Omental fat pad (tissue), 4 donors: ENCODE measurements at places on chromosomes 1 and 21. TPM values are rescaled to one million over a fixed set of nuclear protein-coding genes. Genes with fewer than 3 reads are reported as not detected.

DNA sequence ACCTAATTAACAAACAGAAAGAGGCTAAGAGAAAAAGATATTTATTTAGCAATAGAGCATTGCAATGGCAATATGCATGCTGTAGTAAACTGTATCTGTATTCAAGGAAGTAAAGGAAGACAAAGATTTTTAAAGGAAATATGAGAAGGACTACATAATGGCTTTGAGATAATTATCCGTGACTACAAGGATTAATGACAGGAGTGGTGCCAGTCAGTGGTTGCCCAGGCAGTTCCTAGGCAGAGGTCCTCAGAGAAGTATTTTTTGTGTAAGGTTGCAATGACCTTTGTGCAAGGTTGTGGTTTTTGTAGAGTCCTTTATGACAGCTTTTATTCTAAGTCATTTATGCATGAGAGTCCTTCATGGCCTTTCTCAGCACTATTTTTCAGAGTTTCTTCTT lies 711.1 kb upstream of the CHRM3 start:
- no peak for DNase-seq

DNA sequence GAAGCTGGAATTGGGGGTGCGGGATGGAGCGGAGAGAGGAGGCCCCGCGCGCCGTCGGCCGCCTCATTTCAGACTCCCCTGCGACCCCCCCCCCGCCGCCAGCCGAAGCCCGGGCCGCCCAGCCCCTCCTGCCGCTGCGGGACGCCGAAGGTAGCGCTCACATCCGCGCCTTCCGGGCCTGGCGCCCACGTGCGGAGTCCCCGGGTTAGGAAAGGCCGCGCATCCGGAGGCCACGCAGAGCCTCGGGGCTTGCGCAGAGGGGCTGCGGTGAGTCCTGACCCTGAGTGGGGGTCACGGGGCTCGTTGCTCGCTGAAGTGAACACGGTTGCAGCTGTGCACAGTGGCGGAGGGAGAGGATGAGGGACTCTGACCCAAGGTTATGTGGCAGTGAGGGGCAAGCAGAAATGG lies 552 bp upstream of the ZNF496 start:
- DNase-seq: no peak

- DNase-seq: no peak
These were observed 75.5 kb downstream of the MORN1 start for GRCh38 chr1:2315674-2316450.

DNA sequence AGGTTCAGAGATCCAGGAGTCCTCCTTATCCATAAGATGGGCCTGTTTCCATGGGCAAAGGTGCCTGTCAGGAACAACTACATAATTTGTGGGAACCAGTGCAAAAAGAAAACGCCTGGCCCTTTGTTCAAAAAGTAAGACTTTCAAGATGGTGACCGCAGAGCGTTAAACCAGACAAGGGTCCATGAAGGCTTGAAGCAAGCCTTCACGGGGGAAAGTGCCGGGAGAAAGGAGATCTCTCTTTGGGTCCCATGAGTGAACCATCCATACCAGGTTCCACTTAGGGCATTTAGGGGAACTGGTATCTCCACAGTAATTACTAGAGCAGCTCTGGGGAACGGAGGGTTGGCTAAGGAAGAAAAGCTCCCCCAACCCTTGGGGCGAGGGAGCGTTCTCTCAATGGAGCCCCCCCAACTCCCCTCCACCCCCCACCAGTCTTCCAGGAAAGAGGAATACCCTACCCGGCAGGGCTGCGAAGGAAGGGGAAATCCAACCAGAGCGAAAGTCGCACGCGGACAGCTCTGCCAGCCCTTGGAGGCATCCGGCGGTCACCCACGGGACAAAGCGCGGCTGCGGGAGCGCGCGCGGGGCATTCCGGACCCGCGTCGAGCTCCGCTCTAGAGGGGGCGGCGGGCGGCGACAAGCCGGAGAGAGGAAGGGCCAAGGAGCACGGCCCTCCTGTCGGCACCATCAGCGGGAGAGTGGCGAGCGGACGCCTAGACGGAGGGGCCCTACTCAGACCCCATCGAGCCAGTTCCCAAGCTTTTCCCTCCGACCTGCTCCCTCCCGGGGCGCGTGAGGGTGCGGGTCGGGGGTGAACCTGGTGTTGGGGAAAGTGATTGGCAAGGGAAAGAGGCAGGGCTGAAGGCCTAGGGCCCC lies 687 bp upstream of the RASSF5 start:
- DNase-seq: no peak

GRCh38 chr1:182631053-182631677 lies 27.0 kb upstream of the RGS16 start:
- no peak for DNase-seq

- DNase-seq: no peak
These were observed 169.3 kb downstream of the ST6GALNAC5 start for GRCh38 chr1:77036560-77036959.

DNA sequence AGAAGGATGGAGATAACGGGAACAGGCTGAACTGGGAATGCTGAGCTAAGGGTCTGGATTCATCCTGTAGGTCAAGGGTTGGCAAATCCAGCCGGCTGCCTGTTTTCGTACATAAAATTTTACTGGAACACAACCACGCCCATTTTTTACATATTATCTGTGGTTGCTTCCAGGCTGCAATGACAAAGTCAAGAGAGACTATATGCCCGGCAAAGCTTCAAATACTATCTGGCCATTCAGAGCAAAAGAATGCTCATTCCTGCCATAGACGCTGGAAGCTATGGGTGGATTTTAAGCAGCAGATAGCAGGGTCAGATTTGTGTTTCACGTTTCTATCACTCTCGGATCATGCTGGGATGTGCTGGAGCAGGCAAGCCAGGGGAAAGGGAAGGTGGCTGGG lies 137.9 kb upstream of the EDN2 start:
- DNase-seq: no peak

DNA sequence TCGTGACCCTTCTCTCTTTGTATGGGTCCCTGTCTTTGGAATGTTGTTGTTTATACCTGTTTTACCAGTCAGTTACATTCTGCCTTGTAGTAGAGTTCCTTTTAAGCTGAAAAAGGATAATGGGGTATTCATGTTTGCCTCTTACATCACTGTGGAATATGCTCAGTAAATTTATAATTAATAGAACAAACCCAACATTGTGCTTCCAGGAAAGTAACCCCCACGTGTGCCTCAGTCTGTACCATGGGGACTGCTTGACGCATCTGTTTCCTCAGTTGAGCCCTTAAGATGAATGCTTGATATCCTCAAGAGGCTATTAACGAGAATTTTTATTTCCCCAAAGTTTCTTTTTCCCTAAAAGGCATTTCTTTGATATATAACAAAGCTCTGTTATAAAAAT lies 73.4 kb downstream of the ST6GALNAC3 start:
- DNase-seq: no peak

GRCh38 chr1:199510314-199510713 lies 517.2 kb upstream of the NR5A2 start:
- DNase-seq: no peak

DNA sequence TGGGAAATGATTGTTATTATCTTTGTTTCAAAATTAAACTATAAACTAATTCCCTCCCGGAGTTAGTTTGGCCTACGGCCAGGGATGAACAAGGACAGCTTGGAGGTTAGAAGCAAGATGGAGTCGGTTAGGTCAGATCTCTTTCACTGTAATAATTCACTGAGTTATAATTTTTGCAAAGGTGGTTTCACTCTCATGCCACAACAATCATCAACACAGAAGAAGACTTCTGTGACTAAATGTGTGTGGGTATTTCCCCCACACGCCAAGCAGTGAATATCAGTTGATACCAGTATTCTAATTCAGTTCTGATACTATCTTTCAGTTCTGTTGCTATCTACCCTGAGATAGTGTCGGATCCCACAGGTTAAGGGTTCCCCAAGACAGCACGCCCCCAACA lies 215.1 kb downstream of the S1PR1 start:
- no peak for DNase-seq

GRCh38 chr1:64545118-64545843 lies 75.4 kb downstream of the CACHD1 start:
- no peak for DNase-seq

DNA sequence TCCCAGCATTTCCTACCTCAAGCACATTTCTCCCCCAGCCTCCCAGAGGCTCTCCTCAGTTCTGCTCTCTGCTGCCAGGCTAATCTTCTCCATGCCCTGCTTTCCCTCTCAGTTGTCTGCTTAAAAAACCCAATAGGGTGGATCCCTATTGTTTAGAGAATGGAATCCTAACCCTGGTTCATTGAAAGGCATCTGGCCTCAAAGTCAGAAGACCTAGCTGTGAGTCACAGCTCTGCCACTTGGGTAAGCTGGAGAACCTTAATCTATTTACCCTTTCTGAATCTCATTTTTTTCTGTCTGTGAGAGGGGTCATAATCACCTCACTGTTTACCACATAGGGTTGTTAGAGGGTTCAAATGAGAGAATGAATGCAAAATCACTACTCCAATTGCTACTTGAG lies 12.5 kb upstream of the MYOC start:
- DNase-seq: no peak

DNA sequence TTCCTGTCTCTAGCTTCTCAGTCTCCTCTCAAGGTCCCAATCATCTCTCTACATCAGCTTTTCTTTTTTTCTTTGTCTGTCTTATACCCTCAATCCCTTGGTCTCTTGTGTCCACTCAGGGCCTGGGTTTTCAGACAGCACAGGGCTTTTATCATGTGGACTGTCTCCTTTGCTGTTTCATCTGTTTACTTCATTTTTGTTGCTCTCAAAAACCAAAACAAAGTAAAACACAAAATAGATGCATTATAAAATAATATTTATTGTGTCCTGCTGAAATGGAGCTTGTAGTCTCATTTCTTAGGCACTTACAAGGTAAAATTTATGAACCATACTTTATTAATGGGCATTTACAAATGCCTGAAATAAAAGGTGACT lies 17.8 kb upstream of the SLAMF6 start:
- DNase-seq: no peak

DNA sequence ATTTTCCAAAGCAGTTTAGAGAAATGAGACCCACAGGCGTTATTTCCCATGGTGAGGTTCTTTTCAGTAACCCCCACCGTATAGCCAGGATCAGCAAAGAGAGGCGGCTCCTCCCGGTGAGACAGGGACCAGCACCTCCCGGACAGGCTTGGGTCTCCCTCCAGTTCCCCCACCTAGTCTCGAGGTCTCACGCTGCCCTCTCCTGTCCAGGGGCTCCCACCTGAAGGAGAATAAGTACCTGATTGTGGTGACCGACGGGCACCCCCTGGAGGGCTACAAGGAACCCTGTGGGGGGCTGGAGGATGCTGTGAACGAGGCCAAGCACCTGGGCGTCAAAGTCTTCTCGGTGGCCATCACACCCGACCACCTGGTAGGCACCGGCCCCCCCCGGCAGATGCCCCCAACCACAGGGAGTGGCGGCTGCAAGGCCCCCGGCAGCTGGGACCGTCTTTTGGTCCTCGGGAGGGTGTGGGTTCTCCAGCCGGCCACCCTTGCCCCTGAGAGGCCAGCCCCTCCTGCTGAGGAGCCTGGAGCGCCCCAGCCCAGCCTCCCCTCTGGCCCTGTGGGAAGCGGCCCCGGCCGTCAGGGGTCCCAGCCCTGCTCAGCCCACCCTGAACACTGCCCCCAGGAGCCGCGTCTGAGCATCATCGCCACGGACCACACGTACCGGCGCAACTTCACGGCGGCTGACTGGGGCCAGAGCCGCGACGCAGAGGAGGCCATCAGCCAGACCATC lies 4.9 kb downstream of the COL6A1 start:
- no peak for DNase-seq

DNA sequence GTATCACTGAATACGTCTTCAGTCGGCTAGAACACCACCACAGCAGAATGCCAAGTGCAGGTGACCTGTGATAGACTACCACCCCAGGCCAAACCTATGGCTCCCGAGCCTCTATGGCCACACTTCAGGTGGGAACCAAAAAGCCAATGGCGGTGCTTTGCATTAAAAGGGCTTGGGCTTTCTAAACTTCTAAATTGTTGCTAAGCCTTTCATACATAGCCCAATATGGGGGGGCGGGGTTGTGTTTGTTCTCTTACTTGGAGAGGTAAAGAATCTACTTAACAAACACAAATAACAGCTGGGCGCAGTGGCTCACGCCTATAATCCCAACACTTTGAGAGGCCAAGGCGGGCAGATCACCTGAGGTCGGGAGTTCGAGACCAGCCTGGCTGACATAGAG lies 19.7 kb downstream of the USP48 start:
- no peak for DNase-seq

- no peak for DNase-seq
These were observed 2.7 kb downstream of the FAM110D start for GRCh38 chr1:26161415-26162219.

DNA sequence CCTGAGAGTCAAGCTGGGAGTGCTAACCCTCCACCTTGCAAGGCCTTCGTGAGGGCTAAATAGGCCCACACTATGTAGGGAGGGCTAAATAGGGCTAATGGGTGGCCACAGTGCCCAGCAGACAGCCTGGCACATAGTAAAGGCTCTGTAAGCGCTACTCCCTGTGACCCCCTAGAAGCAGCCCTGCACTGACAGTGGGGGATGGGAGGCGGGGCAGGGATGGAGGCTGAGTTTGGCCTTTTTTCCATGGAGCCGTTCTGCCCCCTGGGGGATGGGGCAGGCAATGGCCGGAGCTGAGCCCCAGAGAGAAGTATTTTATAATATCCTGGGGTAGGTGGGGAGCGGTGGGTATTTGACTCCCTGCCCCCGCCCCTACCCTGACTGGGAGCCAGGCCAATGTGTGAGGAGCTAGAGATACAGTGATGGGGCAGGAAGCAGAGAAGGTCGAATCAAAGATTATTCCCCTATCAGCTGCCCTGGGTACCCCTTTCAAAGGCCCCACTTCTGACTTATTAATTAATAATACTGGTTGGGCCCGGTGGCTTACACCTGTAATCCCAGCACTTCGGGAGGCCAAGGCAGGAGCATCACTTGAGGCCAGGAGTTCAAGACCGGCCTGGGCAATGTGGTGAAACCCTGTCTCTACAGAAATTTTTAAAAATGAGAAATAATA lies 42.3 kb downstream of the LACTBL1 start:
- DNase-seq: no peak

DNA sequence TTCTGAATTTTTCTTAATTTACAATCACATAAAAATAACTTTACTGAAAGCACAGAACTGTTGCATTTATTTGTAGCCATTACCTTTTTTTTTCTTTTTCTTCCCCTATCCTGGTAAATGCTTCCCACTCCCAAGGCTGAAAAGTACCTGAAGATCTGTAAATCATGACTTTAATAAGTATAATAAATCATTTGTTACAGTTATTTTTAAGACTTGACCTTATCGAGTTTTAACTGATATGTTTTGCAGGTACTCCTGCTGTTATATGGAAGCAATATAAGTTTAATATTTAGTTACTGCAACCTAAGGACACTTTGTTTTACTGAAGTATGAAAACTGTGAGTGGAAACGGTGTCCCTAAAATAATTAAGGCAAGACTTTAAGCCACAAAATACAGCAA lies 142.6 kb downstream of the TTLL7 start:
- DNase-seq: no peak

- DNase-seq: no peak
These were observed 22.9 kb upstream of the COL18A1 start for GRCh38 chr21:45381865-45382696.

GRCh38 chr1:56573311-56573710 lies 6.1 kb downstream of the PLPP3 start:
- DNase-seq: no peak

The RAB42 gene
- total RNA-seq: 10.6 TPM

The SLC45A1 gene
- total RNA-seq: 0.84 TPM

The SLC41A1 gene
- total RNA-seq: 15.3 TPM

The TMEM240 gene
- total RNA-seq: 3.4 TPM

The RXFP4 gene
- total RNA-seq: not detected

The SLC1A7 gene
- total RNA-seq: 0.19 TPM

The ACKR1 gene
- total RNA-seq: 360 TPM

The MROH9 gene
- total RNA-seq: 0.24 TPM

The LIPI gene
- not detected for total RNA-seq

The SLAMF6 gene
- 1.5 TPM for total RNA-seq
